SK-N-SH (cell line): ENCODE measurements at places on chromosomes 16 and 17.

GRCh38 chr17:51154176-51154575 is 817 bp downstream of the NME1 start:
- peak; percentile 34 for DNase-seq

GRCh38 chr17:81510785-81511553 is 1.6 kb downstream of the ACTG1 start:
- no peak for DNase-seq

DNA sequence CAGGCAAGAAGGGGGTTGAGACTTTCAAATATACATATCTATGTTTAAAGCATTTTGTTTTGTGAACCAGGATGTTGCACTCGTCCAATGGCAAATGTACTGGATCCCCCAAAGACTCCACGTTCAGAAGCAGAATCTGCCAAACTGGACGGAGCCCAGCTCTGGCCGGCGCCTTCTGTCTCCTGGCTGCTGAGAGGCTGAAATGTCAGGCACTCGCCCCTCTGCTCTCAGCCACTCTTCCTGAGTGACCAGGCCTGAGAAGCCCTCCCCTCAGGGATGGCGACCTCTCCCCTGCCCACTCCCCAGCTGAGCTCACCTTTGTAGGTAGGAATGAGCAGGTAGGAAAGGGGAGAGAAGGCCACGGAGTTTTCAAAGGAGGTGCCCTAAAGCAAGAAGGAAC is 187.5 kb upstream of the FOXF1 start:
- no peak for DNase-seq

GRCh38 chr17:80456465-80457235 is 19.8 kb downstream of the NPTX1 start:
- no peak for DNase-seq
